SJSA1 (cell line): ENCODE measurements at places on chromosomes 13 and 19. TPM values are rescaled to one million over a fixed set of nuclear protein-coding genes. Genes with fewer than 3 reads are reported as not detected.

The ZNF91 gene
- 0.03 and 0.58 TPM in 2 replicates for total RNA-seq

The SH2D3A gene
- not detected in 2 replicates for total RNA-seq

The UGGT2 gene
- total RNA-seq: 35.5 and 36.9 TPM in 2 replicates

The ZNF738 gene
- 11.5 and 18.4 TPM in 2 replicates for total RNA-seq

The PEAK3 gene
- not detected in 2 replicates for total RNA-seq

The ZNF541 gene
- not detected in 2 replicates for total RNA-seq

The ERVV-1 gene
- not detected in 2 replicates for total RNA-seq

DNA sequence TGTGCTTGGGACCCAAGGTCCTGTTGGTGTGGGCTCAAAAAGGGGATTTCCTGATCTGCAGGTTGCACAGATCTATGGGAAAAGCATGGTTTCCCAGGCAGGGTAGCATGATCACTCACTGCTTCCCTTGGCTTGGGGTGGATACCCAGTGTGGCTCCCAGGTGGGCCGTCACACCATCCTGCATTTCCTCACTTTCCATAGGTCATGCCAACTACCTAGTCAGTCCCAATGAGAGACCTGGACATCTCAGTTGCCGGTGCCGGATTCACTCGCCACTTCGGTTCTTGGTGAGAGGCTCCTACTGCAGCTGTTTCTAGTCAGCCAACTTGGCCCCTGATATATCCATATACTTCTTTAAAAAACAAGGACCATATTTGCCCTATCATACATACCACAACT, 503.0 kb downstream of the PCDH17 start:
- no peaks in the 10 kb centered on the region for H3K27me3 ChIP-seq
- H3K27ac ChIP-seq: no peak overlapping the region
- no peaks in the 10 kb centered on the region for H3K36me3 ChIP-seq
- H3K4me1 ChIP-seq: no peaks in the 10 kb centered on the region

DNA sequence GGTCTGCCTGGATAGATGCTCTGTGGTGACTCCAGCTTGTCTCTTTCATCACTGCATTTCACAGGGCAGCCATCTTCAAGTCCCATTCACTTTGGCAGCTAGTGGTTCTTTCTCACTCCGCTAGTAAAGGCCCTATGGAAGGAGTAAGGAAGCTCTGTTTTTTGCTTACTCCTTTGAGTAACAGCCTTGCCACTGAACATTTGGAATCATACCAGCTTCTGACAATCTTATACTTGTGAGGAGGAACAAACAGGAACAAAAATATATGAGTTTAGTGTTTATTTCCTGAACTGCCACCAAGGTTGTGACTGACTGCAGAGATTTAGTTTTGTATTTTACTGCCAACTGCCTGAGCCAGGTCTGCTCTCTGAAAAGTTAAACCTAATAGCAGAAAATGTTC, 38.7 kb downstream of the KCTD4 start:
- DNase-seq: no peak
- peaks cover 21% of the 10 kb centered on the region for H3K4me1 ChIP-seq
- peaks cover 20% of the 10 kb centered on the region for H3K36me3 ChIP-seq
- H3K27ac ChIP-seq: peak overlapping the region; percentile 70
- no peaks in the 10 kb centered on the region for H3K27me3 ChIP-seq

- 0 out of 2 replicates have a peak, but pooled peaks cover 3% of the 10 kb centered on the region for H3K4me1 ChIP-seq
- H3K27ac ChIP-seq: no peak overlapping the region
- DNase-seq: no peak
- H3K4me3 ChIP-seq: no peak overlapping the region
- no peaks in the 10 kb centered on the region for H3K36me3 ChIP-seq
Observed at GRCh38 chr19:43634506-43634871, 5.2 kb downstream of the CADM4 start.

- no peaks in the 10 kb centered on the region for H3K27me3 ChIP-seq
- no peak overlapping the region for H3K27ac ChIP-seq
- H3K4me1 ChIP-seq: peaks cover 14% of the 10 kb centered on the region
- no peak for DNase-seq
- no peak overlapping the region for H3K4me3 ChIP-seq
Observed at GRCh38 chr19:4052993-4053422, 13.7 kb downstream of the ZBTB7A start.

- no peaks in the 10 kb centered on the region for H3K27me3 ChIP-seq
- no peaks in the 10 kb centered on the region for H3K4me1 ChIP-seq
- no peak within 1 kb of the TSS for H3K27ac ChIP-seq
- no peaks in the 10 kb centered on the region for H3K36me3 ChIP-seq
Observed at GRCh38 chr19:44401139-44402115, at the start of gene ZNF285. ZNF285 (minus strand) TSS chr19:44401608; CDS start chr19:44397213, 4,395 bp downstream.

- peaks cover 58% of the 10 kb centered on the region for H3K36me3 ChIP-seq
- peak overlapping the region; percentile 48 for H3K27ac ChIP-seq
- H3K4me3 ChIP-seq: peak overlapping the region; percentile 44
- H3K27me3 ChIP-seq: no peaks in the 10 kb centered on the region
Observed at GRCh38 chr19:10431254-10431942, 11.1 kb downstream of the PDE4A start.

DNA sequence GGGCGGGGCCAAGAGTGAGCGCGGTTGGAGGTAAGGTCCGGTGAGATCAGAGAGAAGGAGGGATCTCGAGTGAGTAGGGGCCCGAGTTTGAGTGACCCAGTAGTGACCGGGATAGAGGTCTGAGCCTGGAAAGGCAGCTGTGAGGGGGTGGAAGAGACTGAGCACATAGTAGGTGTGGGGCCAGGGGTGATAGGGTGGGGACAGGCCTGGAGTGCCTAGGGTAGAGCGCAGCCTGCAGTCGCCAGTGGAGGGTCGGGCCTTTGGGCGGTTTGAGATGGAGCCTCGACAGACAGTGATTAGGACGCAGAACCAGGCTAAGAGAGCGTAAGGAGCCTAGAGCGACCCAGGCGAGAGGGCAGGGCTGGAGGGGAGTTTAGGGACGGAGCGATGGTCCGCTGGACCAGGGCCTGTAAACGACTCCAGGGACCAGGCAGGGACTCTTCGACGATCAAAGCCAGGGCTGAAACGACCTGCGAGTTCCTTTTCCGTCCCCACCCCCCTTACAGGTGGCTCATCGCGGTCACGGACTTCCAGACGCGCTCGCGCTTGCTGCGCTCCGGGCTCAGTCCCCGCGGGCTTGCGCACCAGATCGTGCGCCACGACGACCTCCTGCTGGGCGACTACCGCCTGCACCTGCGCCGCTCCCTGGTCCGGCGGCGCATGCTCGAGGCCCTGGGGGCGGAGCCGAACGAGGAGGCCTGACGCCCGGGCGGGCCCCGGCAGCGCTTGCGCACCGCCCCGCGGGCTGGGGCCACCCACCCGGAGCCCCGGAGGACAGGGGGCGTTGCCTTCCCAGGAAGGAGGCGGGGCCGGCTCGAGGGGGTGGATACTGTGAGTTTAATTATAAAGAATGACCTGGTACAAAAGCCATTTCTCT, 9.4 kb downstream of the C19orf81 start:
- peaks cover 30% of the 10 kb centered on the region for H3K27me3 ChIP-seq
- no peak overlapping the region for H3K4me3 ChIP-seq
- no peak for DNase-seq
- no peak overlapping the region for H3K27ac ChIP-seq
- no peaks in the 10 kb centered on the region for H3K4me1 ChIP-seq

DNA sequence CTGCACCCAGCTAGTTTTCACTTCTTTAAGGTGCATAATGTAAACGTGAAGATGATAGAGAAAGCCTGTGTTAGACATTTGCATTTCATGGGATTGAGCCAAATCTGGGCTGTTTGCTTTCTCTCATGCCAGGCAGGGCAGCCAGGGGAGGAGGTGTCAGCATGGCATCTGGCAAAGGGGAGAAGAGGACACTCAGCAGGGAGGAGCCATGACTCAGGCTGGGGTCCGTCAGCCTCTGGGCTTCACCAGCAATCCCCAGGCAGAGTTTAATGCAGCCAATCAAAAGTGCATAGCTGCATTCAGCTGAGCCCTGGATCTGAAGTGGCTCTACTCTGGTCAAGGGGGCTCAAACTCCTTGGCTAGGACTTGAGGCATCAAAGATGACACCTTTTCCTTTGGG, 23.5 kb downstream of the EBPL start:
- no peaks in the 10 kb centered on the region for H3K27me3 ChIP-seq
- H3K4me1 ChIP-seq: no peaks in the 10 kb centered on the region
- no peak overlapping the region for H3K27ac ChIP-seq
- H3K4me3 ChIP-seq: no peak overlapping the region

DNA sequence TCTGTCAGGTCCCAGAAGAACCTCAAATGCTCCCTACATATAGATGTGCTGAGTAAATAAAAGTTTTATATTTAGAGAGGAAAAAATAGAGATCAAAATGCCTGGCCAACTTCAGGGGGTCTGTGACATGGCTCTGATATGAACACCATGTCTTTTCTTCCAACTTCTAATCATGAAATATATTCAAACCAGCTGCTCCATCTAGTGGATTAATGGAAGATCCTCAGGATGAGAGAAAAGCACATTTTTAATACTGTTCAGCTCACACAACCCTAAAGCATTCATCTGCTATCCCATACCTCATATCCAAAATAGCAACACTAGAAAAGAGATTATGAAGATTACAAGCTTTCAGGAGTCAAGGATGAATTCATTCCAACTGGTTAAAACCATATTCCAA, 56.0 kb upstream of the DOCK9 start:
- H3K4me1 ChIP-seq: no peaks in the 10 kb centered on the region
- no peak for DNase-seq
- H3K4me3 ChIP-seq: no peak overlapping the region
- no peaks in the 10 kb centered on the region for H3K36me3 ChIP-seq

- H3K4me3 ChIP-seq: no peak overlapping the region
- H3K36me3 ChIP-seq: no peaks in the 10 kb centered on the region
- H3K27ac ChIP-seq: no peak overlapping the region
- H3K27me3 ChIP-seq: no peaks in the 10 kb centered on the region
- peaks cover 3% of the 10 kb centered on the region; the same call in 1 of the 2 replicates for H3K4me1 ChIP-seq
Observed at GRCh38 chr13:46345866-46346265, 41.2 kb downstream of the RUBCNL start.

GRCh38 chr13:32838945-32839344, 177.3 kb upstream of the KL start:
- no peak overlapping the region for H3K27ac ChIP-seq
- no peaks in the 10 kb centered on the region for H3K27me3 ChIP-seq
- peaks cover 3% of the 10 kb centered on the region; the same call in 1 of the 2 replicates for H3K4me1 ChIP-seq
- no peak for DNase-seq
- no peaks in the 10 kb centered on the region for H3K36me3 ChIP-seq

DNA sequence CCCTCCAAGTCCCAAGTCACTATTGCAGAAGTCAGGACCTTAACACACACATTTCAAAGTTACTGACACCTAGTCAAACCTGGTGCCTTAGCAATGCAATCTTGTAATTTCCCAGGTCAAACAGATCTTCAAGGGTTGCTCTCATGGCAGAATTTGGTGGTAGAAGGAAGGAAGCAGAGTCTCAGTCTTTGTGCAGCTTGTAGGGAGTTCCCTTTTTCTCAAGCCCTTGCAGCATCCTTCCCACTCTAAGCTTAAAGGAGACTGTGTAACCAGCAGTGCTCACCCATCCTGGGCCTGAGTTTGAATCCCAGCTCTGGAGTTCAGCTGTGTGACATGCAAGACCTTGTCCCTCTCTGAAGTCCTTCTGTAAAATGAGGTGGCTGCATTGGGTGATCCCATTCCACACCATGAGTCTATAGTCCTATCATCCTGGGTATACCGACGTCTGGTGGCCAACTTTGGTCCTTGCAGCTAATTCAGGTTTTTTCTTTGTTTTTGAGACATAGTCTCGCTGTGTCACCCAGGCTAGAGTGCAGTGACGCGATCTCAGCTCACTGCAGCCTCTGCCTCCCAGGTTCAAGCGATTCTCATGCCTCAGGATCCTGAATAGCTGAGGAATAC, 9.8 kb downstream of the SIGLEC10 start:
- no peaks in the 10 kb centered on the region for H3K27me3 ChIP-seq
- no peaks in the 10 kb centered on the region for H3K36me3 ChIP-seq
- no peak overlapping the region for H3K27ac ChIP-seq
- H3K4me1 ChIP-seq: no peaks in the 10 kb centered on the region
- no peak for DNase-seq

DNA sequence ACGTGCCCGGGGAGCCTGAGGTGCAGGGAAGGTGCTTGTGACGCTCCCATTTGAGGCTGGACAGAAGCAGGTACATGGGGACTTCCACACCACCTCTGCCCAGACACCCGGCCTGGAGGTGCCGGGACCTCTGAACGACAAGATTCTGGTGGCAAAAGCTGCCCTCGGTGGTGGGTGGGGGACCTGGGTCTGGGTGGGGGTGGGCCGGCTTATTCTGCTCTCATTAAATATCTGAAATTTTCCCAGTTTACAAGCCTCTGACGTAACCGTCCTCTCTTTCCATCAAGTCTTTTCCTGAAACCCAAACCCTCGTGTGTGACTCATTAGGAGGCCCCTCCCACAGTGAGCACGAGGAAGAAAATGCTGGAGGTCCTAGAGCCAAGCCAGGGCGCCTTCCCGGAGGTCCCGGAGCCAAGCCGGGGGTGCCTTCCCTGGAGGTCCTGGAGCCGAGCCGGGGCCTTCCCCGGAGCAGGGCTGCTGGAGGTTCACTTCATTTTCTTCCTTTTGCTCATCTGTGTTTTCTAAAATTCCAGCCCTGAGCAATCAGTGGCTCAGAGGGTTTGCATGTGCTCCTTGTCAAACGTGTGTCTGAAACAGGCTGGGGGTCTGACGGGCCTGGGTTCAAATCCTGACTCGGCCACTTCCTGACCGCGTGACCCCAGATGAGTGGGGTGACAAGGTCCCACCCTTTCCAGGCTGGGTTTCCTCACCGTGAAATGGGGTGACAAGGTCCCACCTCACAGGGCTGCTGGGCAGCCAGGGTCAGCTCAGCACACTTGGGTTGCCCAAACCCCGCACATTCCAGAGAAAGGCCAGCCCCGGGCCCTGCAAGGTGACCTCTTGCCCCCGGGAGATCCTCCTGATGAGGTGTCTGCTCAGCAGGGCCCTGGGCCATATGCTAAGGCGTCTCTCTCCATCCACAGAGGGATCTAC, 10.0 kb downstream of the CFD start:
- H3K4me1 ChIP-seq: peaks cover 25% of the 10 kb centered on the region
- no peak overlapping the region for H3K4me3 ChIP-seq
- H3K36me3 ChIP-seq: peaks cover 45% of the 10 kb centered on the region
- H3K27me3 ChIP-seq: no peaks in the 10 kb centered on the region
- DNase-seq: peak; percentile 97
- peak overlapping the region; percentile 81 for H3K27ac ChIP-seq

DNA sequence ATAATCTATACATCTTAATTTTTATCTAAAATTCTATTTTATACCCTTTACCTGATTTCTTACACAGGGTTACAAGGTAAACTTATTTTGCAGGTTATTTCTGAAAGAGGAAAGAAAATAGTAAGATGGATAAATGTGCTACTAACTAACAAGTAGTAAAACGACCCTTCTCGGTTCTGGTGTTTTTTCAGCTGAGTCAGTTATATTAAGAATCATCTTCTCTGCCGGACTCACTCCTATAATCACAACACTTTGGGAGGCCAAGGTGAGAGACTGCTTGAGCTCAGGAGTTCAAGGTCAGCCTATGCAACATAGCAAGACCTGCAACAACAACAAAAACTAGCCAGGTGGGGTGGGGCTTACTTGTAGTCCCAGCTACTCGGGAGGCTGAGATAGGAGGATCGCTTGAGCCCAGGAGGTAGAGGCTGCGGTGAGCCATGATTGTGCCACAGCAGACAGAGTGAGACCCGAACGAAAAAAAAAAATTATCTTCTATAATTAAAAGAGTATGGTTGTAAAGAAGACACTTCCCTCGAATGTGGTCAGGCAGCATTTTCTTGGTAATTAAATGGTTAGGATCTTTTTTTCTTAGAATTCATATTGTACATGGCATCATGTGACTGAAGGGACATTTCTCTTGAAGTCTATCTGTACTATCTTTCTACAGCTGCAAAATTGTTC, 27.9 kb upstream of the RCBTB2 start:
- no peak overlapping the region for H3K27ac ChIP-seq
- no peaks in the 10 kb centered on the region for H3K27me3 ChIP-seq
- no peaks in the 10 kb centered on the region for H3K36me3 ChIP-seq
- no peak overlapping the region for H3K4me3 ChIP-seq
